Activated T-cell treated with anti-CD3 and anti-CD28 coated beads, Interleukin-2, amount 50 U/mL, for 72 hours (primary cell): ENCODE measurements at places on chromosomes 12 and 14.

DNA sequence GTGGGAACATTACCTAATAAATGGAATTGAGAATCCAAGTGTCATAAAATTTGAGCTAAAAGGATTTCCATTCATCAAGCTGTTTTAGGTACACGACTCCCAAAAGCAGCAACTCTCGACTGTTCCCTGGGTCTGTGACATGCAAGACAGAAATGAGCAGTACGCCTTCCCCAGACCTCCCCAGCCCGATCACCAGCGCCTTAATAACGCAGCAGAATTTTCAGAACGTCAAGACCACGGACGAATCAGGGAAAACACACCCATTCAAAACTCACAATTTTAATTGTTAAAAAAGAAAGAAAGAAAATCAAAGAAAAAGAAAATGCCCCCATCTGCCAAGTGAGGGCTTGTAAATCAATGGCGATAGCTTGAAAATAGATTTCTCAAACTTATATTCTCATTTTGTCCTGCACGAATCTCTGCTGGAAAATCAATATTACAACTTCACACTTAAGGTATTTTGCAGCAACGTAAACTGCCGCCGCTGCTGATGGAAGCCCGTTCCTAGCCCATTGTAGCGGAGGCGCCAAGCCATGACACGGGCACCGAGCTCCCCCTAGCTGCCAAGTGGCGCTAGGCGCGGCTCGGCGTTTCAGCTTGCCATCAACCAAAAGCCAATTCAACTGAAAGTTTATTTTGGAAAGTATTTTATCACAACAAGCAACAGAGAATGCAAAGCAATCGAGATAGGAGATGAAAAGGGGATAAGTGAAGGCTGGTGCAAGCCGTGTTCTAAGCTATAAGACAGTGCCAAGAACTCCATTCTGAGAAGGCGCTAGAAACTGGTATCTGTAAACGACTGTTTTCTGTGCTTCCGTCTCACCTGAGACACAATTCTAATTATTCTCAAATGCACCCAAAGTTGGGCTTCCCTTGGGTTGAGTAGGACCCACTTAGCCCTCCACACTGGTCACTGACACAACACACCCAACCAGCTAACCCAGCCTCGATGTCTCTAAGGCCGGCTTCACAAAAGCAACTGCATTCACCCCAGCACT is 5.5 kb downstream of the BCL11B start:
- DNase-seq, result peak; percentile 90

DNA sequence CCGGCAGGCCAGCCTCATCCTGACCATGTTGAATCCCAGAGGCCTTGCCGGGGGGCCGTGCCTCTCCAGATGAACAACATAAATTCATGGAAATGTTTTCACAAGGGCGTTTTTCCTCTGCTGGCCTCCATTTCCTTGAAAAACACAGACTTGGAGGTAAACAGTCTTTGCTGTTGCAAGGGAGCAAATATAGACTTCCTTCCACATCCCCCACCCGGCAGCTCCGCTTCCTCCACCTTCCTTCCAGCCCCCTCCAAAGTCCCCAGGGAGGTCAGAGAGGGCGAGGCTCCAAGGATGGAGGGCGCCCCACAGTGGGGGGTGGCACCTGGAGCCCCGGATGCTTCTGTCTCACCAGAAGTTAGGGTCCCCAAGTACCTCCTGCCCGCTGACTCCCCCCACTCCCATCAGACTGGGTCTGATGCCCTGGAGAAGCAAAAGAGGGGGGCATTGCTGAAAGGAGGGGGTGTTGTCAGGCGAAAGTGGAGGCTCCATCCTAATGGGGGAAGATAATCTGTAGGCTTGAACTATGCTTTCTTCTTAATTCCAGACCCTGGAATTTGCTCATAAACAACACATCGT is 31.1 kb downstream of the CALM1 start:
- DNase-seq, result no peak

DNA sequence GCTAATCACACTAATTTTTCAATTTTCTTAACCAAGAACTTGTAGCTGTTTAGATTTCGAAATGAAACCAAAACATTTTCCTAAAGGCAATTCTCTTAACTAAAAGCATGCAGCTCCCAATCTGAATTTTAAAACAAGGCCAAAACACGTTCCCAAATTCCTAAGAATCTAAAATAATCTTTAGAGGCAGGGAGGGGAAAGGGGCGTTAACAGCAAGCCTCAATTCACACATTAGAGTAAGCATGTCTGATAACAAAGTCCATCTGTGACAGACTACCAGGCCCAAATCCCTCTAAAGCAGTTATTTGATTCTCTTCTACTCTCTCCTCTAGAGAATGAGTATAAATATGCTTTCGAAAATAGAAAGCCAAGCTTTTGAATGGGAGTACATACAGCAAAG is 754 bp downstream of the ATG14 start:
- no peak for DNase-seq

- DNase-seq, result no peak
Observed at GRCh38 chr12:112107306-112108201, 1.0 kb downstream of the NAA25 start.

- no peak for DNase-seq
Observed at GRCh38 chr12:26052652-26053051, 72.2 kb downstream of the BHLHE41 start.

- no peak for DNase-seq
Observed at GRCh38 chr14:64761441-64762043, 57.3 kb downstream of the PLEKHG3 start.

GRCh38 chr14:59339524-59340330 is 125.5 kb downstream of the GPR135 start:
- DNase-seq, result no peak

- DNase-seq, result no peak
Observed at GRCh38 chr14:77039285-77040058, 11.0 kb upstream of the IRF2BPL start.

DNA sequence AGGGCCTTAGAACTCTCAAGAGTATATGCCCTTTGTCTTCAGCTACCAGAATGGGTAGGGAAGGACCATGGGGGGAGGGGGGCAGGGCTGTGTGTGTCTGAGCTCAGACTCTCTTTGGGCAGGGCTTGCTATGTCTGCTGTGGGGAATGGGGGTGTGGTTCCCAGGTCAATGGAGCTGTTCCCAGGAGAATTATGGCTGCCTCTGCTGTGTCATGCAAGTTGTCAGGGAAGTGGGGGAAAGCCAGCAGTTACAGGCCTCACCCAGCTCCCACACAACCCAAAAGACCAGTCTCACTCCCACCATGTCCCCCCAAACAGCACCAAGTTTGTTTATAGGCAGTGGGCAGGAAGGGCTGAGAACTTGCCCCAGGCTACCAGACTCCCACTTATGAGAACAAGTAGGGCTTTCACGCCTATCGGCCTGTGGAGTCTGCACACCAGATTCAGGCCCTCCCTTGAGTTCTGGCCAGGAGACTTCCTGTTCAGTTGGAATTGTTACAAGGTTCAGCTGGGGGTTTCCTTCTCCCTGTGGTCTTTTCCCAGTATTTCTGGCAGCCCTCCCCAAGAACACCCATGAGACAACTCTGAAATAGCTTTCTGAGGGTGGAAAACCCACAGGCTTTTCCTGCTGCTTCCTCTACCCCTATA is 6.1 kb upstream of the SERPINA11 start:
- DNase-seq, result no peak

- DNase-seq, result no peak
Observed at GRCh38 chr12:115257791-115258190, 573.8 kb upstream of the TBX3 start.

GRCh38 chr12:92183575-92183974 is 37.9 kb upstream of the BTG1 start:
- DNase-seq, result no peak

- DNase-seq, result no peak
Observed at GRCh38 chr12:106238146-106238545, 9.7 kb downstream of the CKAP4 start.

DNA sequence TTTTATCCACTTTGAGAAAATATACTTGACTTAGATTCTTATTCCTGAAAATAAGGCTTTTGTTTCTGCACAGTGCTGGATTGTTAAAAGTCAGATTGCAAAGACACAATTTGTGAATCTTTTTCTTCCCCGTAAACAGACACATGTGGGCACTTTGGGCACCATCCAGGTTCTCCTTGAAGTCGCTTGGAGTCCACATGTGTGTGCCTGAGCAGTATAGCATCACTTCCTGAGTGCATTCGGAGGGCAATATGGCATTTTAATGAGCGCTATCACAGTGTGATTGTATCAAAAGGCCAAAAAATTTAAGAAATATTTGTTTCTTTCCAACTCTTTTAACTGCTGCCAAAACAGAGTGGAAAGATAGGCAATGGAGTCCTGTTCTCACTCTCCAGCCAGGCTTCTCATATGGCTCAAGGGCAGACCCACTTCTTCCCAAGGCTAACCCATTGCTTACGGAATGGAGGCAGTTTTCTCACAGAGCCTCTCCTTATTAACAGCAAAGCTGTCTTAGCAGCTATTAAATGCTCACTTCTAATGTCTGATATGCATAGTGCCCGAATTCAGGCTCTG is 397.1 kb downstream of the EGLN3 start:
- no peak for DNase-seq

- DNase-seq, result no peak
Observed at GRCh38 chr14:78346747-78347146, 176.6 kb downstream of the NRXN3 start.

- DNase-seq, result no peak
Observed at GRCh38 chr14:33184587-33184986, 245.9 kb downstream of the NPAS3 start.

DNA sequence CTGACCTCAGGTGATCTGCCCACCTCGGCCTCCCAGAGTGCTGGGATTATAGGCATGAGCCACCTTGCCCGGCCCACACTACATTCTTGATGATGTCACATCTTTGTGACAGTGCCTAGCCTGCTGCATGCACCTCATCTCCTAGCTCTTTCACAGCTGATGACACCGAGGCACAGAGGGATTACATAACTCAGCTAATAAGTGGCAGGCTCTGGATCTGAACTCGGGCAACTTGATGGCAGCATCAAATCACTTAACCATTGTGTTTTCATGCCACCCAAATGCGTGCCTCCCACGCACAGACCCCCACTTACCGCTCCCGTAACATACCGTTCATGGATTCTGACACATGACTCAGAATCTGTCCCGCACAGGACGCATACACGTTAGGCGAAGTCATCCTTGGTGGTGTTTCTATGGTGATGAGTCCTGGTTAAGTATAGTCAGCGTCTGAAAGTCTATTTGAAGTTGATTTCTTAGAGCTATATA is 7.4 kb downstream of the TMEM120B start:
- no peak for DNase-seq

DNA sequence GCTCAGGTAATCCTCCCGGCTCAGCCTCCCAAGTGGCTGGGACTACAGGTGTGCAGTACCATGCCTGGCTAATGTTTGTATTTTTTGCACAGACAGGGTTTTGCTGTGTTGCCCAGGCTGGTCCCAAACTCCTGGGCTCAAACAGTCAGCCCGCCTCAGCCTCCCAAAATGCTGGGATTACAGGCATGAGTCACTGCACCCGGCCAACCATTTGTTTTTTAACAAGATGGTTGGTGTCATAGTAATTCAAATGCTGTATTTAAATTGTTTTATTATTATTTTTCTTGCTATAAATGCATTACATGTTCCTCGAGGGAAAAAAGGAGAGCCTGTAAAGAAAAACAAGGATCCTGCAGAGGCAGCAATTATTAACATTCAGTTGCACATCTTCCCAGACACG is 83.9 kb downstream of the EP400 start:
- no peak for DNase-seq

- no peak for DNase-seq
Observed at GRCh38 chr12:95640516-95640915, 89.2 kb upstream of the USP44 start.

DNA sequence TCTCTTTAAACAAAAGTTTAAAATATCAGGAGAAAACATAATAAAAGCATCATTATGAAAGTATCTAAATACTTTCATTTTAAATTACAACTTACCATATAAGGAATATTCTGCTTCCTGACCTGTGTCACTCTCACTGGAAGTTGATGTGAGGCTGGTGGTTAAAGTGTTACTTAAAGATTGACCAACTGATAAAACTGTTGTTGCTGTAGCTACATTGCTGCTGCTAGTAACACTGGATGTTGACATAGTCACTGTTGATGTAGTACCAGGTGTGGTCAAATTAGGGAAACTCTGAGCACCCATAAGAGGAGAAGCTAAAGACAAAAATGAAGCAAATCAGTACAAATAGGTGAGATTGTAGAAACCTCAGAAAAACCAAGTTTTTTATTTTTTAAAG is 79.9 kb downstream of the HECTD1 start:
- peak; percentile 29 for DNase-seq

- no peak for DNase-seq
Observed at GRCh38 chr12:114371250-114371649, 34.7 kb downstream of the TBX5 start.

- DNase-seq, result no peak
Observed at GRCh38 chr14:65433646-65434045, 21.1 kb downstream of the FUT8 start.

DNA sequence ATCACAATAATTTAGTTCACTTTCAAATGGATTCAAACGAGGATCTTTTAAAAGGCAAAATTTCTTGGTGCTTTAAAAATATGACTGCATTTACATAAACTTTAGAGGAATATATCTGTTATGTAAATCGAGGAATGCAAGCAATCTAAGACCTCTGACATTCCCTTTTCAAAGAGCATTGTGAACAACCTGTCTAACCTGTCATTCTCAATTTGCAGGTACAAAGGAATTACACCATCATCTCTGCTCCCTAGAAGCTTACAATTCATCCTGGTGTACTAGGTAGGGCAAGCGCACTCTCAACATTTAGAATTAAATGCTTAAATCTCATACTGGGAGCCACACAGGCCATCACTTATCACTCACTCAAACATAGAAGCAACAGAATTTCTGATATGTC is 35.6 kb downstream of the BMP4 start:
- no peak for DNase-seq

DNA sequence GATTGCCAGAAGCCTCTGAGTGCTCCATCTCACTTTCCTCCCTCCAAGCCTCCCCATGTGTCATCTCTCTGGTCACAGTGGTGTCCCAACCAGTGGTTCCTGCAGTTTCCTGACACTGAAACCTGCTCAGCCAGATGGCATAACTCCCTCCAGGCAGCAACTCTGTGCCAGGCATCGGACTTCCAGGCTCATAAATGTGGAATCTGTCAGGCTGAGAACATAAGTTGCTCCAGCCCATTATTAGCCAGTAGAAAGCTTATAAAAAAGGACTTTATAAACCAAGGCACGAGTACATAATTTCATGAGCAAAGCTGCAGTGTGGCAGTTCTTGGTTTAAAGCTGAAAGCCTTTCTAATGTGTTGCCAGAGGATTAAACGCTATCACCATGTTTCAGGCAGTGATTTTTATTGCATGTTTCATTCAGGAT is 194.3 kb downstream of the DACT1 start:
- DNase-seq, result no peak

DNA sequence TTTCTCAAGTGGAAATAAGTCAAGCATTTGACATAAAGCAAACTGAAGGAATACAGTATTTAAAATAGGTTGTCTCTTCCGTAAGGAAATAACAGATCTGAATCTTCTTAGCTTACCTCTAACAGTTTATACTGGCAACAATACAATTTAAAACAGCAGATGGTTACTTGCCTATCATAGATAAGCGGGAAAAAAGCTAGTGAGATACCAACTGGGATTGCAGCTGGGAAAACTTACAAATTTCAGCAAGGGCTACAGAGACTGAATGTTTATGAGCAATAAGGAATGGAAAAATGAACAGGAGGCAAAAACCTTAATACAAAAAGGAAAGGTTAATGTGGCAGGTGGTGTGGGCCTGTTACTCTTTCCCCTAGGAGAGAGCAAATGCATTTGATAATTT is 220.0 kb downstream of the RASSF9 start:
- no peak for DNase-seq

- no peak for DNase-seq
Observed at GRCh38 chr14:34489324-34489723, 27.3 kb upstream of the SPTSSA start.

GRCh38 chr12:20220339-20220738 is 148.0 kb upstream of the PDE3A start:
- no peak for DNase-seq
